ENCODE measurements at places on chromosomes 16 and 17.
A peak's percentile ranks its signal among the peaks of the same experiment; 100 is the strongest.

- DNase-seq = no peak
These were observed 28.1 kb downstream of the PMP22 start for GRCh38 chr17:15237106-15237425.

DNA sequence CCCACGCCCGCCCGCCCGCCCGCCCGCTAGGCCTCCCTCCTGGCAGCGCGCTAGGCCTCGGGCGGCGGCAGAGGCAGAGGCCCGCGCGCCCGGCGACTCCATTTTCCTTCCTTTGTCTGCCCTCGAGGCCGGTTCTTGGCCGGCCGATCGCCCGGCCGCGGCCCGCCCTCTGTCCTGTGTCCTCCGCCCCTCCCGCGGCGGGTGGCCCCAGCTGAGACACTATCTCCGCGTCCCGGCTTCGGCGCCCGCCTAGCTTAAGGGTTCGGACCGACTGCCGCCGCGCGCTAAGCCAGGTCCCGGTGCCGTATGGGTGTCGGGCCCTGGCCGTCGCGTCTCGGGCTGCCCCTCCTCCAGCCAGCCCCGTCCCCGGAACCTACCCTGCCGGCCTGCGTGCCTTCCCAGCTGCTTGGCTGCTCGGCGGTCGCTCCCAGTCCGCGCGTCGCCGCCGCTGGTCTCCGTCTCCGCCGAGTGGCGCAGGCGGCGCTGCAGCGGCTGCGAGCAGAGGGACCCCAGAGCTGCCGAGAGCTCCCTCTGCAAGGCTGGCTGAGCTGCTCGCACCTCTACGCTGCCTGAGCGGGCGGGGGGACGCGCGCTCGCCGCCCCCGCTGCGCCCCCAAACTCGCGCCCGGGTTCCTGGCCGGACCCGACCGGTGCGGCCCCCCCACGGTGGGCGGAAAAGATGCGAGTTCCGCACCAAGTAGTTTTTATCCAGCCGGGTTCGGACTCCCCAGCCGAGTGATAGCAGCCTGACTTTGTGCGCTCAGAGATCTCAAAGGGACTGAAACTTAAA lies 787 bp downstream of the CTCF start:
- peak; percentile 29 for DNase-seq

DNA sequence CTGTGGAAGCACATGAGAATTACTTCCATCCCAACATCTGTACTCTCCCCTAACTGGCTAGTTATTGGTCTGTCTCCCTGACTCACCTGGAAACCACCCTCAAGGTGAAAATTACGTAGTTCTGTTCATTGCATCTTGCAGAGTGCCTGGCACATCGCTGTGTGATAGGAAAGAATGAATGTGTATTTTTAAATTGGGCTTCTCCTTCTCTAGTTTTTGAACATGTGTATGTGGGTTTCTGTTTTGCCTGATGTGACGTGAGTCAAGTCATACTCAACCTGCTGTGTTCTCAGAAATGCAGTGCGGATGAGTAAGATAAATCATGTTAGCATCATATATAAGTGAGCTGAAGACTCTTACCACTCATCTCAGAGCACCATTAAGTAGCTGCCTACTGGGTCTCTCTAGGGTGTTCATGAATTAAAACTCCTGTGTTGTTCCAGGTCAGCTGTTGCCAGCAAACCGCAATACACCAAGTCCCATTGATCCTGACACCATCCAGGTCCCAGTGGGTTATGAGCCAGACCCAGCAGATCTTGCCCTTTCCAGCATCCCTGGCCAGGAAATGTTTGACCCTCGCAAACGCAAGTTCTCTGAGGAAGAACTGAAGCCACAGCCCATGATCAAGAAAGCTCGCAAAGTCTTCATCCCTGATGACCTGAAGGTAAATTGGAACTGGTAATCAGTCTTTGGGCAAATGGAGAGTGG lies 50.2 kb downstream of the HLF start:
- no peak for DNase-seq

GRCh38 chr16:69169051-69169450 lies 17.9 kb upstream of the SNTB2 start:
- DNase-seq = no peak

- no peak for DNase-seq
These were observed 24.8 kb downstream of the STH start for GRCh38 chr17:46023783-46024388.

DNA sequence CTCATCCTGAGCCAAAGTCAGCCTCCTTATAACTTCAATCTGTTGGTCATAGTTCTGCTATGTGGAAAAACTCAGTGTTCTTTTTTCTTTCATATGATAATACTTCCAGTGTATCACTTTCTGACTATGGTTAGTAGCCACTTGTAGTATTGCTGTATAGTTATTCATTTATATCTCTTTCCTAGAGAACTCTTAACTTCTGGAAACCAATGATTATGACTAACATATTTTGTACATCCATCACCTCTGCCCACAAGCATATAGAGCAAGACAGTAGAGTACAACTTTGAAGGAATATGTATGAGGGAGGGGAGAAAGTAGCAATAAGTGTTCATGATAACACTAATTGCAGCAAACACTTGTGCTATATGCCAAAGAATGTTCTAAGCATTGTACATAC lies 38.6 kb downstream of the COX10 start:
- DNase-seq = no peak

DNA sequence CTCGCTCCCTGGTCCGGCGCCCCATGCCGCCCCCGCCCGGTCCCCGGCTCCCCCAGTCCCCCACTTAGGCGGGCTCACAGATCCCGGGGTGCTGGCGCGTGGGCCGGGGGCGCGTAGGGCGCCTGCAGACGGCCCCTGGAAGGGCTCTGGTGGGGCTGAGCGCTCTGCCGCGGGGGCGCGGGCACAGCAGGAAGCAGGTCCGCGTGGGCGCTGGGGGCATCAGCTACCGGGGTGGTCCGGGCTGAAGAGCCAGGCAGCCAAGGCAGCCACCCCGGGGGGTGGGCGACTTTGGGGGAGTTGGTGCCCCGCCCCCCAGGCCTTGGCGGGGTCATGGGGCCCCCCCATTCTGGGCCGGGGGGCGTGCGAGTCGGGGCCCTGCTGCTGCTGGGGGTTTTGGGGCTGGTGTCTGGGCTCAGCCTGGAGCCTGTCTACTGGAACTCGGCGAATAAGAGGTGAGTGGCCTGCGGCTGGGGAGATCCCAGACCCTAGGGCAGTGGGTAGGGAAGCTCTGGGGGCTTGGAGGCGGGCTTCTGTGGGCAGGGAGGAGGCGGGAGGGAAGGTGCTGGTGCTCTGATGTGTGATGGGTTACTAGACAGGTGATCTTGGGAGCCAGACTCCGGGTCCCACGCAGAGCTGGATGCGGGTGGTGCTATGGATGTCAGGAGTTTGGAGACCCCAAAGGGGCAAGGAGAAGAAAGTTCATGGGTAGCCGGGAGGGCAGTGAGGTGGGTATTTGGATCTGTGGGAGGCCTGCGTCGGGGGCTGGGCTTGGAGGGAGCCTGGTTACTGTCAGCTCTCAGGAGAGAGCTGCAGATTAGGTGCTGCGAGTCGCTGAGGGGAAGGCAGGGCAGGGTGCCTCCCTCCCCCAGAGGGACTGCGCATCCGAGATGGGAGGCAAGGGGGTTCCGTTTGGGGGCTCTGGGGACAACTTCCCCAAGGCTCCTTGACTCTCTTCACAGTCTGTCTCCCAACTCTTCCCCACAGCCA lies 560 bp downstream of the EFNB3 start:
- no peak for DNase-seq

DNA sequence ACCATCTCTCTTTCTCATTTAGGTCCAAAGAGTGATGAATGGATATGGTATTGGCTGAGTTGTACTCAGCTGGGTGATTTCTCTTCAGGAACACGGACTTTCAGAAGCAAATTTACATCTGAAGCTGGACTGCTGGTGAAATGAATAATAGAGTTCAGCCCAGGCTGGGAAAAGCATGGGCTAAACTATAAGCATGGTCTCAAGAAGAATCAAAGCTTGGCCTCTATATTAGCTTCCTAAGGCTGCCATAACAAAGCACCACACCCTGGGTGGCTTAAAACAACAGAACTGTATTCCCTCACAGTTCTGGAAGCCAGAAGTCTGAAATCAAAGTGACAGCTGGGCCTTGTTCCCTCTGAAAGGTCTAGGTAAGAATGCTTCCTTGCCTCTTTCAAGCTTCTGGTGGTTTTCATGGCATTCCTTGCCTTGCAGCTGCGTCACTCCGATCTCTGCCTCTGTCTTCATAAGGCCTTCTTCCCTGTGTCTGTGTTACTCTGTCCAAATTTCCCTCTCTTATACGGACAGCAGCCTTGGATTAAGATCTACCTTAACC lies 89.8 kb upstream of the CES5A start:
- DNase-seq = no peak

- DNase-seq = no peak
These were observed 2.3 kb downstream of the GAS2L2 start for GRCh38 chr17:35750526-35751395.

GRCh38 chr17:28493460-28493859 lies 12.7 kb upstream of the FOXN1 start:
- DNase-seq = no peak

GRCh38 chr16:47258874-47259461 lies 115.2 kb upstream of the NETO2 start:
- no peak for DNase-seq

GRCh38 chr16:86344586-86344871 lies 165.8 kb upstream of the FOXF1 start:
- no peak for DNase-seq

DNA sequence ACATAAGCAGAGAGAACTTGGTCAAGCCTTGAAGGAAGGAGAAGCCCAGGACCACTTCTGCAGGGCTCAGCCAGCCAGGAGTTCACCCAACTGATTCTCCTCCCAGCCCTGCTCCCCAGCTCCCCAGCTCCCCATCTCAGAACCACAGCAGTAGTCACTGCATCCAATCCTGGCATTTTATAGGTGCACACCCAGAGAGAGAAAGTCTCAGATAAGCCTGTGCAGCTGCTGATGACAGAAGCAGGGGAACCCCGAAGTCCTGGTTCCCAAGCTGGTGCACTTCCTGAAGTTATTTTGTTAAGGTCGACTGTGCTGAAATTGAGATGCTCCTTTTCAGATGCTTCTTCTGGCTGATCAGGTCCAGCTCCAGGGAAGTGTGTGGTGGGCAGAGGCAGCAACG lies 6.6 kb downstream of the RNF112 start:
- no peak for DNase-seq

DNA sequence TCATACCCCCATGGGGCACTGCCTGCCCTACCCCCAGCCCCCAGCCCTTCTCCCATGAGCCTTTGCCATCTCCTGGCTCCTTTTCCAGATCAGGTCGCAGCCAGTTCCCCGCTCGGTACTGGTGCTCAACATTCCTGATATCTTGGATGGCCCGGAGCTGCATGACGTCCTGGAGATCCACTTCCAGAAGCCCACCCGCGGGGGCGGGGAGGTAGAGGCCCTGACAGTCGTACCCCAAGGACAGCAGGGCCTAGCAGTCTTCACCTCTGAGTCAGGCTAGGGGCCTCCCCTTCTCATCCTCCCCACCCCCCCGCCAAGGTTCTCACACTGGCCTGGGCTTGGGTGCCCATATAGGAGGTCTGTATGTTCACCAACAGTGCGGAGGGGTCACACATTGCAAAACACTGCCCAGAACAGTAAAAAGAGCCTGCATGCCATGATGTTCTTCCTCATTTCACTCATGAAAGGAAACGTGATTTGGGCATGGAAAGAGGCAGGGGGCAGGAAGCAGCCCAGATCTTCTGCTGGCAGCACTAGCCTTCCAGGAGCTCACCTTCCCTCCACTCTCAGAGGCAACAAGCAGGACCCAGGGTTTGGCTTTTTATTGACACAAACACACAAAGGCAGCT lies 7.5 kb downstream of the IFI35 start:
- no peak for DNase-seq

DNA sequence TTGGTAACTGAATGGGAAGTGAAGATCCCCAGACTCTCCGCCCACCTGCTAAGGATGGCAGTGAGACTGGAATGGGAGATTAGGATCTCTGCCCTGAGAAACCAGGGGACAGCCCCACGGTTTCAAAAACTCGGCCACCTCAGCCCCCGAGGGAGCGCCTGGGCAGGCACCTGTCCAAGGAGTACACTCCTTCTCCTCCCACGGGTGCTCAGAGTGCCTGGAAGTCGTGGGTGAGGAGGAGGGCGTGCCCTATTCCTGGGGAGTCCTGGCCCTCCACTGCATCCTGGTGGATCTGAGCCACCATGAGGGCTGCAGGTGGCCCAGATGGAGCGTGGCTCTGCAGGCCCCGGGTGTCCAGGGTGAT lies 78.5 kb downstream of the MGAT5B start:
- DNase-seq = no peak

DNA sequence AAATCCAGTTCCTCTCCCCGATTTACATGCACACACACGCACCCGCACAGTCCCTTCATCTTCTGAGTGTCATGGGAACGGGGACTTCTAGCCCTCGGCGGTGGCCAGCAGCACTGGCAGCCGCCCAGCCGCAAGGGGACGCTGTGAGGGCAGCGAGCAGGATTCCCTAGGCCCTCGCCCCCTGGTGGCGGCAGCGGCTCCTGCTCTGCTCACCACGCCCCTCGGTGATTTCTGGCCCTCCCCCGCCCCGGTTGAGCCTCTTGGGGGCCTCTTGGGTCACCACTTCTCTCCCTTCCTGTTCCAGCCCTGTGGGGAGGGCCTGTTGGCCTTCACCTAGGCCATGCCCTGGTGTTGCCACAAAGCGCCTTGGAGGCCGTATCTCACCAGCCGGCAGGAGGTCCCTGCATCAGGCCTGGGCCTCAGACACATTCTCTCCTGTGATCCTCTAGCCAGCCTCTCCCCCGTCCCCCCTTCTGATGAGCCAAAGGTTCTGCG lies 75.2 kb upstream of the KSR1 start:
- peak; percentile 59 for DNase-seq

DNA sequence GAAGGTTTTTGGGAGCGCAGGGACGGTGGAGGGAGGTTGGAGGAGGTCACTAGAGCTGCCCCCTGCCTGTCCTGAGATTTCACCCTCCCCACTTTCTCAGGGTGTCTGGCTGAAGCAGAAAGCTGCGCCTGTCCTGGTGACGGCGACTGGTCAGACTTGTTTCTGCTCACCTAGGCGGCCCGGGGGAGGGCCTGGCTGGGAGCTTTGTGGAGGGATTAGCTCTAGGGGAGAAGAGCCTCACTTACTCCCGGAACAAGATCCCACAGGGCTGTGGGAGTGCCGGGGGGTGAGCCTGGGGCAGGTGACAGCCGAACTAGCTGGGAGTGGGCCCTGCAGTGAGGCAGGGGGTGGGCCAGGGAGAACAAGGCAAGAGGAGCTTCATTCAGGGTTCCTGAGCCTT lies 11.5 kb downstream of the NHERF1 start:
- no peak for DNase-seq

DNA sequence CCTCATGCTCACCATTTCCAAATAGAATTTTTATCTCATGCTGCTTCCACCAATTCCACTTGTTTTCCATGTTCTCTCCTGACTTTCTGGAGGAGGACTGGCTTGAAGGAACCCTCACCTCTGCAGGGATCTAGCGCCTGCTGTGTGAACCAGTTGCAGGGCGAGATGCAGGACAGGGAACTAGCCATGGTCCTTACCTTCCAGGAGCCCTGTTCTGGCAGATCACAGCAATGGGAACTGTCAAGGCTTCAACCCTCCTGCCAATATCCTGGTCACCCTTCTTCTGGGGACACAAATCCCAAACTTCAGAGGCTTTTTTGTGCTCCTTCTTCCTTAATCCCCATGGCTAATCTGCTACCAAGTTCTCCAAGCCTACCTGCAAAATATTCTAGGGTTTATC lies 60.4 kb upstream of the MMP2 start:
- no peak for DNase-seq
